Prostate gland (tissue), 2 donors: ENCODE measurements at places on chromosomes 16 and 17. TPM values are rescaled to one million over a fixed set of nuclear protein-coding genes. Genes with fewer than 3 reads are reported as not detected.
A peak's percentile ranks its signal among the peaks of the same experiment; 100 is the strongest.

DNA sequence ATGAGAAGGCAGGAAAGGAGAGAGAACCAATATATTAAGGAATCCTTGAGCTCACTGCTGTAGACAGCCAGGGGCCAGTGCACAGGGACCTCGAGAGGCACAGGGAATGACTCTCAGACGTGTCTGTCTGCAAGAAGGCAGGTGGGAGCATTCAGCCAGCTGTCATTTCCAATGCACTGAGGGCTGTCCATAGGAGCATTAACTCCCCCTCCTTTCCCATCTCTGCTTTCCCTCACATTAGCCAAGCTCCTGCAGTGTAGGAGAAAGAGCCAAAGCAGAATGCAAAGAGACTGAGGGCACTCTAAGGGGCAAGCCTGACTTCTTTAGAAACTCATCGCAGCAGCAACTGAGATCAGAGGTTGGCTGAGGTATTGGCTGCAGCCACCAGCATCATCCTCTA is 218.3 kb downstream of the CDH13 start:
- no peaks in the 10 kb centered on the region for H3K27me3 ChIP-seq
- no peaks in the 10 kb centered on the region for H3K36me3 ChIP-seq
- no peak for DNase-seq
- H3K4me1 ChIP-seq, result no peaks in the 10 kb centered on the region

Gene NLGN2
- 16.2 TPM for total RNA-seq

DNA sequence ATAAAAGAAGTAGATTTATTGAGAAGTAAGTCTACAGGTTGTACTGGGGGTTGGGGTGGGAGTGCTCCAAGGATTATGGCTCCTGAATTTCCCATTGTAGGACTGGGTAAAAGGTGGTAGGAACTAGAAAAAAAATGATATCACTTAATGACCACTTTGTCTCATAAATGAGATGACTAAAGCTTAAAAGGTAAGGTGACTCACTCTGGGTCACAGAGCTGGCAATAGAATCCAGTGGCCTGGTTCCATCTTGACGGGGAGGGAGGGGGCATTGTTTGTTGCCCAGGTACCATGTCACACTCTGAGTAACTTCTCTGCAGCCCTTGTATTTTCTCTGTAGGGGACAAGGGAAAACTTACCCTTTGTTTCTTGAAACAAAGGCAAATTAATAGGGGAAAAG is 126.1 kb downstream of the PITPNC1 start:
- H3K27ac ChIP-seq, result no peak overlapping the region
- H3K4me3 ChIP-seq, result no peak overlapping the region
- H3K36me3 ChIP-seq, result no peaks in the 10 kb centered on the region

Gene KRT31
- not detected for total RNA-seq

GRCh38 chr16:88306860-88307545 is 75.8 kb upstream of the ZNF469 start:
- no peaks in the 10 kb centered on the region for H3K27me3 ChIP-seq
- no peak overlapping the region for H3K27ac ChIP-seq

DNA sequence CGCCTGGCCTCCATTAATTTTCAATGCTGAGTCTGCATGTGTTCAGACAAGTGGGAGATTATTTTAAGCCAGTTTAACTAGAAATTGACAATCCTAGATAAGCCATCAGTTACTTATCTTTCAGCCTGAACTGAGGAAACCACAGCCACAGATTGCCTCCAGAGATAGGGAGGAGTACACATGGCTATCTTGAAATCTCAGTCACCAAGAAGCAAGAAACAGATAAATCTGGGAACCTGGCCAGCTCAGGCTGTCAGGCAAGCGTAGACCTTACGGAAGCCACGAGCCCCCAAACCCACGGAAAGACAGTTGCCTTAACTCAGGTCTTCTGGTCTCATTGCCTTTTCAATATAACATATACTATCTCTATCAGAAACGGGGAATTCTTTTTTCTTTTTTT is 2.0 kb upstream of the GLG1 start:
- no peak overlapping the region for H3K27ac ChIP-seq
- DNase-seq, result no peak
- H3K4me3 ChIP-seq, result no peak overlapping the region
- H3K4me1 ChIP-seq, result peaks cover 5% of the 10 kb centered on the region
- H3K27me3 ChIP-seq, result no peaks in the 10 kb centered on the region

DNA sequence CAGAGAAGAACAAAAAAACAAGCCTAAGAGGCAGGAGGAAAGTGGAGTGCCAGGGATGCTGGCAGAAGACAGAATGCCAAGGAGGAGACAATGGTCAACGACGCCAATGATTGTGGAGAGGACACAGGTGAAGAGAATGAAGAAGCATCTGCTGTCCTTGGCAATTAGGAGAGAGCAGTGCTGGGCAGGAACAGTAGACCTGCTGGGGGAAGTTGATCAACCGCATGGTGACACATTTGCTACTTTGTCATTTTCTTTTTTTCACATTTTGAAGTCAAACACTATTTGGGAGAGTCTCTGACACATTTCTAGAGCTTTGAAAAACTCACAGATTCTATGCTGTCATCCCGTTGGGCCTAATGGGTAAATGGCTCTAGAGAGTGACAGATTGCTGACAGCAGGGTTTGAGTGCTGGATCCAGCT is 1.1 kb upstream of the PIK3R6 start:
- H3K27ac ChIP-seq, result no peak overlapping the region
- no peaks in the 10 kb centered on the region for H3K27me3 ChIP-seq
- no peak for DNase-seq
- H3K4me1 ChIP-seq, result no peaks in the 10 kb centered on the region
- no peak overlapping the region for H3K4me3 ChIP-seq

DNA sequence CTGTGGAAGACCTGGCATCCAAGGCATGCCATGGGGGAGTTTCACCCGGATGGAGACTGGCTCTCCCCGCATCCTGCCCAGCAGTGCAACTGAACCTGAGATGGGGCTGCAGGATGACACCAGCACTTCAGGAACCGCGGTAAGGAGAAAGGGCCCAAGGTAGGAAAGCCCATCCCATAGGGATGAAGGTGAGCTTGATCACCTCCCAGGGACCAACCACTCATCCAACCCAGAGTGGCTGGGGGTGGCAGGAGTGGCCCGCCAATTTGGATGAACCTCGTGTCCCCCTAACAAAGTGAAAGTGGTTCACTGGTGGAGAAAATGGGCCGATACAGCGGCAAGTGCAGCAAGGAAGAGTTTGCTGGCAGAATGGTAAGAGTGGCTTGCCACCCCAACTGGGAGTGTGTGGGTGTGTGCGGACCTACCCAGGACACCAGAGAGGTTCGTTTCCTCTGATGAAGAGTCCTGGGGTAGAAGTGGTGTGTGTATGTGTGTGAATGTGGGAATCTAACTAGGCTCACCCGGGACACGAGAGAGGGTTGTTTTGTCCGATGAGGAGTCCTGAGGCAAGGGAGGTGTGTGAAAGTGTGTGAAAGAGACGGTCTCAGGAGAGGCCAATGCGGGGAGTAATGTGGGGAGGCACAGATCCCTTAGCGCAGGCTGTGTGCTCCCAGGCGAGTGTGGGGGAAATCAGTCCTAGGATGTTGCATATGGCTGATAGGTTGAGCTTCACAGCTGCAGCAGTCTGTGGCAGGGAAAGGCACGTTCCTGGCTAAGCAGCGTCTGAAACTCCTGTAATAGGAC is 22.6 kb downstream of the ACSM1 start:
- no peaks in the 10 kb centered on the region for H3K36me3 ChIP-seq
- H3K27ac ChIP-seq, result peak overlapping the region; percentile 85
- H3K4me3 ChIP-seq, result peak overlapping the region; percentile 28
- H3K4me1 ChIP-seq, result peaks cover 11% of the 10 kb centered on the region

Gene CFAP52
- total RNA-seq, result 1.7 TPM

DNA sequence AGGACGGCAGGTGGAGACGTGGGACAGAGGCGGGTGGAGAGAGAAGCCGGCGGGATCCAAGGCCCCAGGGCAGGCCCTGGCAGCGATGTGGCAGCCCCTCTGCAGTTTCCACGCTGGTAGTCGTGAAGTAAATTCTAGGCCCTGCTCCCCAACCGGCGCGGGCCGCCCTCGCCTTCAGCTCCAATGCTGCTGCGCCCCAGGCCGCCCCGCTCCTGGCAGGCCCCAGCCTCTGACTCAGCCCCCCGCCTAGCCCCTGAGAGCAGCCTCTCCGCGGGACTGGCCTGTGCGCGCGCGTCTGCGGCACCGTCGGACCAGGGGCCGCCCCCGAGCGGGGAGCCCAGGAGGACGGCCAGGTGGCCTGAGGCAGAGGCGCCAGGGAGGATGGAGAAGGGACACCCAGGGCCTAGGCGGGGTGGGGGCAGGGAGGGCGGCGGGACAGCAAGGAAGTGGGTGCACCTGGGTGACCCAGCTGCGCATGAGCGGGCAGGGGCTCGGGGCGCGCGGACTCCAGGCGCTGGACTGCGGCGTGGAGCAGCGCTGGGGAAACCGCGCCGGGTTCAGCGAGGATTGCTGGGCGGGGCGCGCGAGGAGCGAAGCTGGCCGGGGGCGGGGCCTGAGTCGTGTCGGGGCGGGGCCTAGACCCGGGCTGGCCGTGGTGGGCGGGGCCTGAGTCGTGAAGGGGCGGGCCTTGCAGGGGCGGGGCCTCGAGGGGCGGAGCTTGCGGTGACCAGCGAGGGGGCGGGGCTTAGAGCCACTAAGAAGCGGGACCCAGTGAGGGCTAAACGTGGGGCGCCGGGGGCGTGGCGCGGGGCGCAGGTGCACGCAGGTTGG is 29.6 kb downstream of the ZNF778 start:
- H3K27me3 ChIP-seq, result no peaks in the 10 kb centered on the region
- DNase-seq, result peak; percentile 91
- peak overlapping the region; percentile 42 for H3K27ac ChIP-seq
- H3K36me3 ChIP-seq, result no peaks in the 10 kb centered on the region
- peak overlapping the region; percentile 36 for H3K4me3 ChIP-seq

- DNase-seq, result no peak
- H3K4me1 ChIP-seq, result no peaks in the 10 kb centered on the region
- no peaks in the 10 kb centered on the region for H3K27me3 ChIP-seq
- no peak overlapping the region for H3K4me3 ChIP-seq
- H3K27ac ChIP-seq, result no peak overlapping the region
- H3K36me3 ChIP-seq, result no peaks in the 10 kb centered on the region
Measured at GRCh38 chr16:52526116-52526828, 20.7 kb downstream of the TOX3 start.

Gene ABCC12
- 2.2 TPM for total RNA-seq

- H3K4me3 ChIP-seq, result no peak overlapping the region
- H3K36me3 ChIP-seq, result no peaks in the 10 kb centered on the region
- H3K4me1 ChIP-seq, result no peaks in the 10 kb centered on the region
- H3K27ac ChIP-seq, result no peak overlapping the region
- no peaks in the 10 kb centered on the region for H3K27me3 ChIP-seq
- DNase-seq, result no peak
Measured at GRCh38 chr17:11853321-11854151, 143.7 kb downstream of the ZNF18 start.
